ENCODE measurements at places on chromosomes 5 and 9.
A peak's percentile ranks its signal among the peaks of the same experiment; 100 is the strongest.

DNA sequence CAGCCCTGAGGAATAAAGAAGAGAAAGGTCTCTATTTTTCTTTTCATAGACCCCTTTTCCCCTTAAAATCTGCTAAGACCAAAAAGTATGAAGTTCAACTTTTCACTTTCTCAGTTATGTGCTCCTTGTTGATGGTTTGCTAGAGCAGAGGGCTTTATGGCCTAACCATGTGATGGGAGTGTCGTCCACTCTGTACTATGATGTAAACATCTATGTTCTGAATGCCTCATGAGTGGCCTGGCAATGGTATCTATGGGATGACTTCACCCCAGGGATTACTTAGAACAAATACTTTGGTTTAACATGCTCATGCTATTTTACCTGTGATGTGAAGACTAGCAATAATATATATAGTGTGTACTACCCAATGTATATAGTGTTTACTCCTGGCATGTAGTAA is 43.7 kb upstream of the MIER3 start:
- no peak for DNase-seq

DNA sequence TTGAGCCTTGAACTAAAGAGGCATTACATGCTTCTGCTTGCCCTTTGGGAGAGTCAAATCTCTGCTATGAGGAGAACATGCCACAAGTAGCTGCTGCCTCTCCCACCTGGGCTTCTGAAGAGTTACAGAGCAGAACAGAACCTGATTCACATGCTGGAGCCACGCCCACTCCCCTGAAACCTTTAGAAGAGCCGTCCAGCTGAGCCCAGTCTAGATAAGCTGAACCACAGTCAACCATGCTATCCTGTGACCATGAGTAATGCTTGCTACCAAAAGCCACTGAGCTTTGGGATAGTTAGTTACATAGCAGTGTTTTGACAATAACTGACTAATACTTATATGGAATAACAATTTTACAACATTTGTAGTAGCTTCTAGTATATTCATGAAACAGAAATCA is 111.0 kb upstream of the VCAN start:
- DNase-seq: no peak

DNA sequence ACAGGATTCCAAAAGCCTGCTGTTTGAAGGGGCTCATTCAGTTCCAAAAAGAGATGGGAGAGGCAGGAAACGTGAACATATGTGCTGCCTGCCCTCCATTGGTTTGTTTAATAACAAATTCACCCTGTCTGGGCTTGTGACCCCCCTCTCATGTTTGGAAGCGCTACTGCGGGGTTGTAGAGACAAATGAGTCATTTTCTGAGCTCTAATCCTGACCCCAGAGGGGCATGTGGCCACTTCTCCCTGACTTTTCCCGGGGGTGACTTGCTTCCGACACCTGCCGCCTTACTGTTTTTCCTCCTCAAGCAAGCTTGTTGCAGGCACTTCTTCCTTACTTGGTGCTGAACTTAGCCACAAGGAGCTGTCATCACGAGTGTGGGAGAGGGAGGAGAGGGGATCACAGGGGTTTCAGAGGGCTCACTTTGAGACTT is 75.9 kb downstream of the LMNB1 start:
- no peak for DNase-seq

GRCh38 chr9:36924071-36924470 is 110.0 kb downstream of the PAX5 start:
- DNase-seq: peak; percentile 27

DNA sequence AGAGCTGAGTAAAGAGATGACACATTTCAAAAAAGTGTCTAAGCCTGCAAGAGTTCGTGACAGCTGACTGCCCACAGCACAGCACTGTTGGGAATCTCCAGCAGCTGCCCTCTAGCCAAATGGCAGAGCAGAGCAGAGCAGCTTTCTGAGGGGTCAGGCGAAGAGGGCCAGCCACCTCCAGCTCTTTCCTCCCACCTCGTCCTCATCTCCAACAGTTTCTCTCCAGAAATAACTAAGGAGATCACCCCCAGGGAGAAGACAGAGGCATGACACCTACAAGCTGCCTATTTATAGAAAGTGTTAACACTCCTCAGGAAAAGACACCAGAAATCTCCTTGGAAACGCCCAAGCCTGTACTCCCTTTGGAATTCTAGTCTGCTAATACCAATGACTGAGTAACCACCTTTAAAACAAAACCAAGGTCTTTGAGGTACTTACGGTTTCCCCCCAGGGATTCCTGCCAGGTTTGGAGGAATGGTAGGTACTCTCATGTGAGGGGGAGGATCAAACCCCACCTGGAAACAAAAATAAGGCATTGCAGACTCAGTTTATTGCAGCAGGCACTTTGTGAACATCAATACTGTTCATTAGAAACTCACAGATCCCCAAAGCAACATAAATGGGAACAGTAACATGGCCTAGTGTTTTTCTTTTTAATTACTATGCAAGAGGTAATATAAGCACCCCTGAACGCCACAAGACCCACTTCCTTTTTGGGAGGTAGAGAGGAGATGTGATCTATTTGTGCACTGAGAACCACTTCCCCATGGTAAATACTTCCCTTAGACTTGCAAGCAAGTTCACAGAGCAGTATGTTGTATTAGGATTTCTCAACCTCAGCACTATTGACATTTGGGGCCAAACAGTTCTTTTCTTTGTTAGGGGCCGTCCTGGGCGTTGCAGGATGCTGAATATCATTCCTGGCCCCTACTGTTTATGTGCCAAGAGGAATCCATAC is 79.3 kb downstream of the TLE1 start:
- no peak for DNase-seq

DNA sequence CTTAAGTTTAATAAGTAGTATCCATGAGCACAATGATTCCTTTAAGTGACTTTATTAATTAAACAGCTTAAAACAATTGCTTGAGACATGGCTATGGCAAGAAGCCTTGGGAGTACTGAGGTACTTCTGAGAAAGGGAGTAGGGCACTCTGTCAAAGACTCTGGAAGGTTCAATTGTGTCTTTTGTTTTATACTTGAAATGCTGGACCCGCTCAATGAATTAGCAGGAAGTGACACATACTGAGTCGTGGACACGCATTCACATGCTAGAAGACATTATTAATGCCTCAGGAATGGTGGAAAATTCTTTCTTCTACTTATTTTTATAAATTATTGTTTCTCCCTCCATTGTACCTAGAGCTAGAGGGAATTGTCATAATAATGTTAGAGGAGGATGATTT is 347.3 kb upstream of the ZNF608 start:
- DNase-seq: peak; percentile 62

- no peak for DNase-seq
Observed at GRCh38 chr5:31504529-31504928, 27.4 kb downstream of the DROSHA start.

DNA sequence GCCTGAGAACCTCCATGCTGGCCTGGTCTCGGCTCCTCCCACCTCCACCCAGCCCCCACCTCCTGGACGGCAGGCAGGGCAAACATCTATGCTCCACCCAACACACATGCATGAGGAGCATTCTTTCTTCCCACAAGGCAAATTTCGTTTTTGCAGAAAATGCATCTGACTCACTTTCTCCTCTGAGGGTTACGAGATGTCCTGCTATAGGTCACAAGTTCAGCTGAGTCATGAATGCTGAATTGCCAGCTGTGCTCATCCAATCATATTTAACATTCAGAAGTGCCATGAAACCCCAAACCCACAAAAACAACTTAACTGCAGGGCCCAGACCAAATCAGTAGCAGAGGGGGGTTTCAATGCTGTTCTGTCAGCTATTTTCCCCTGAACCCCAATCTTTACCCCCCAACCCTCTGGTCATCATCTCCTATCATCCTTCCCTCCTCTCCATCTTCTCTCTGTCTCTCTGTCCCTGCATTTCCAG is 39.0 kb upstream of the OSMR start:
- peak; percentile 79 for DNase-seq

DNA sequence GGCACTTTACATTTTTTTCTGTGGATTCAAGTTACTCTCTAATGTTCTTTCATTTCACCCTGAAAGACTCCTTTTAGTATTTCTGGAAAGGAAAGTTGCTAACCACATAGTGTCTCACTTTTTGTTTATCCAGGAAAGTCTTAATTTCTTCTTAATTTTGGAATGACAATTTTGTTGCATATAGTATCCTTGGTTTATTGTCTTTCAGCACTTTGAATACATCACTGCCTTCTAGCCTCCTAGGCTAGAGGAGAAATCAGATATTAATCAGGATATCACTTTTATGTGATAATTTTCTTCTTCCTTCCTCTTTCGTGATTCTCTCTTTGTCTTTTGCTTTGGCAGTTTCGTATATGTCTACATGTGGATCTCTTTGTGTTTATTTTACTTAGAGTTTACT is 11.4 kb downstream of the ADGRV1 start:
- DNase-seq: no peak

DNA sequence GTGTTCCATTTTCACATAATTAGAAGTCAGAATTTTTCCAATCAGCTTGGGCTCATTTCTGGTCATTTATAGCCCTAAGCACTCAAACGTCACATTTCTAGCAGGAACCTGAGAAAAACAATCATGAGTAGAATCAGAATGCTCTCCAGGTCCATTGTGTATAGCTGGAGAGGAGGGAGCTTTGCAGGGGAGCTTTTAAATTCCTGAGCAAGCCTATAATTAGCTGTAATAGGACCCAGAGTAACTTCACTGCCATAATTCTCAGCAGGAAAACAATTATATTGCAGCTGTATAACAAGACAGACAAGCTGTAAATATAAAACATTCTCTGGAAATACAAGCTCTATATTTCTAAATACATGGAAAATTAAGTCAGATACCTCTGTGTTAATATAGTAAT is 637.6 kb upstream of the SGCD start:
- DNase-seq: no peak

DNA sequence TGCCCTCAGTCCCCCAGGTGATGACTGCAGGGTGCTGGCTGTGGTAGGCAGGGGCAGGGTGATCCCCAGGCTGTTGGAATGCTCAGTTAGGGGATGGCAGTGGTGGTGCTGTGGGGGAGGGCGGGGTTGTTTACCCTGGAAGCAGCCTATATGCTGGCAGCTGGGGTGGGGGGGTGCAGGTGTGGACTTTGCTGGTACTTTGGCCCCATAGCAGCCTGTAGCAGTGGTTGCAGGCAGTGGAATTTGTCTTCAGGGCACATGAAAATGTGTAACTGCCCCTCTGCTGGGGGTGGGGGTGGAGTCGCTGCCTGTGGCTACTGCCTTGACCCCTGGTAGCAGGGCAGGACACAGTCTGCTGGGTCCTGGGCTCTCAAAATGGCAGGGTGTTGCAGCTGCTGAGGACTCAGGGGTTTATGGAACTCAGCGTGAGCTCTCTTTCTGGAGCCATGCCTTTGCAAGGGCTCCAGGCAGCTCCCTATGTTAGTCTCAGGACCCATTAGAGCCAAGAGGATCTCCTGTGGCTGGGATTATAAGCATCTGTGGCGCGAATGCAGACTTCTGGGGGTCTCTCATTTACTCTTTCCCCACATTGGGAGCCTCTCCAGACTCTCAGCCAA is 65.0 kb downstream of the RMI1 start:
- DNase-seq: no peak

DNA sequence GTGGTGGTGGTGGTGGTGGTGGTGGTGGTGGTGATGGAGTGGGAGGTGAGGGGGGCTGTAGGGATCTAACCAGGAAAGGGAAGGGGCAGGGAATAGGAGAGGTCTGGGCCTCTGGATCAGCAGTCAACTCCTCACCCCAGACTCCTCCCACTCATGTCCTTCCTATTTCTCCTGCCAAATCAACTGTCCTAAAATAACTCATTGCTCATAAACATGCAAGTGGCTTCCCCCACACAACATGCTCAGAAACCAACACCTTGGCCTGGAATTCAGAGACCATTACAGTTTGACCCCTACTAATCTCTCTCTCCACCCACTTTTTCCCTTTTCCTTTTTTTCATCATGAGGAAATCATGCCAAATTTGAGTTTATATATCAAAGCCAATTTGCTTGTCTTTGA is 8.4 kb upstream of the FSD1L start:
- DNase-seq: no peak

DNA sequence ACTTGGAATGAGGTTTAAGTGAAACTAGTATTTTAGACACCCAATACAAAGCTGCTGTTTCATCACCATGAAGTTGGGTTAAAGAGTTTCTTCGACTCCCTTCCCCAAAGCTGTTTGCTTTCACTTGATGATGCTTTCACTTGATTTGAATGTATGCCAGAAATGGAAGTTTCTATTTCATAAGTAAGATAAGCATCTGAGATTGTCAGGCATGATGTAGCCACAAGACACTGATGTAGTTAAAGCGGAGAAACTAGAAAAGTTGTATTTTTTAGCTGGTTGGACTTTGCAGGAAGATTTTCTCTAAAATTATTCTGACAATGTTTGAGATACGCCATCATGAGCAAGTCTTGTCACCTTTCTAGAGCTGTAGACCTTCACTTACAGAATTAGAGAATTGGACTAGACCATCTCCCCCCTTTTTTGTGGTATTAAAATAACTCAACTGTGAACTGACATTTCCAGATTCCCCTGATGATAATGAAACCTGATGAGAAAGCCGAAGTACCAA is 20.0 kb downstream of the MOCS2 start:
- DNase-seq: no peak

- no peak for DNase-seq
Observed at GRCh38 chr9:68808338-68808890, 103.4 kb downstream of the PIP5K1B start.

DNA sequence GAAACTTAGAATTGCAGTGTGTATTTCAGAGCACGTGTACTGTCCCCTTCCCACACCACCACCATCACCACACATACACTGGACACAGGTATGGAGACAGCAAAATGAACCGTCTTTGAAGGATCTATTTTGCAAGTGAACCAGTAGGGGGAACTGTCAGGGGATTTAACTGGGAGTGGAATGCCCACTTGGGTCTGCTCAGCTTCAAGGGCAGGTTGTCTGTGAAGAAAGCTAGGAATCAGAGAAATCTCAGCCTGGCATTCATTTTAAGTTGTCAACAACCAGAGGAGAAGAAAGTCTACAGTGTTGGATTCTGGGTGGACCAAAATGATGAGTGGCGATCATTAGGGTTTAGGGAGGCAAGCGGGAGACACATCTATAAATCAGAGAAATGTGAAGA is 147.0 kb downstream of the DCP2 start:
- DNase-seq: no peak

DNA sequence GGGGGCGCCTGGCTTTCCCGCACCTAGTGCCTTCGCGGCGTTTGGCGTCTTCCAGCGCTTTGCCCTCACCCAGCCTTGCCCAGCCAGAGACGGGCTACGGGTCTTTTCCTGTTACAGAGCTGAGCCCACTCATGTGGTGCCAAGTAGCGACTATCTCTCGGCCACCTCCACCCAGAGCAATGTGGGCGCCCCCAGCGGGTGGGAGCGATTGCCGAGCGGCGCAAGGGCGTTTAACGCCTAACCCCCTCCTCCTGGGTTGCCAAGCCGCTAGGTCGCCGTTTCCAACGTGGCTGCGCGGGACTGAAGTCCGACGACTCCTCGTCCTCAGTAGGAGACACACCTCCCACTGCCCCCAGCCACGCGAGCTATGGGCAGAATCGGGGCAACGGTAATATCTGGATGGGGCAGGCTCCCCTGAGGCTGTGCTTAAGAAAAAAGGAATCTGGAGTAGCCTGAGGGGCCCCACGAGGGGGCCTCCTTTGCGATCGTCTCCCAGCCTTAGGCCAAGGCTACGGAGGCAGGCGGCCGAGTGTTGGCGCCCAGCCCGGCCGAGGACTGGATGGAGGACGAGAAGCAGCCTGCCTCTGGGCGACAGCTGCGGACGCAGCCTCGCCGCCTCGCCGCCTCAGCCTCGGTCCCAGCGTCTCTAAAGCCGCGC is 5.8 kb downstream of the TLX3 start:
- no peak for DNase-seq

GRCh38 chr5:142427015-142427364 is 102.2 kb upstream of the SPRY4 start:
- no peak for DNase-seq

Data from fibroblast of skin of left biceps (primary cell).